ENCODE measurements at places on chromosomes 1 and 21.
A peak's percentile ranks its signal among the peaks of the same experiment; 100 is the strongest.

- DNase-seq = peak; percentile 86
Observed at GRCh38 chr1:1040004-1040991, 20.4 kb downstream of the AGRN start.

GRCh38 chr1:192807211-192808162, 1.4 kb upstream of the RGS2 start:
- peak; percentile 42 for DNase-seq

DNA sequence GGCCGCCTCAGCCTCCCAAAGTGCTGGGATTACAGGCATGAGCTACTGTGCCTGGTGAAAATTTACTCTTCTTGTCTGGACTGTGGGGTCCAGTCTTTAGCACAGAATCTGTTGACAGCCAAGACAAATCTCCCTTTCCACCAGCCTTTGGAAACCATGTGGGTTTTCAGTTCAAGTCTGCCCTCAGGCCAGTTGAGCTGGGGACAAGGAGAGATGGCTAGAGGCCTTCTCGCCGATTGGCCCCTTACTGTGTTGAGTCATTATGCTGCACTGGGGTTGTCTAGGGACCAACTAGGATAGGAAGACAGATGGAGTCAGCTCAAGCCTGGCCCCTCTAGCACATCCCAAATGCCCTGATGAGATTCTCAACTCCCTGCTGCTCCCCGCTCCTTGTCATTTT, 8.6 kb upstream of the NKAIN1 start:
- DNase-seq = no peak

- peak; percentile 89 for DNase-seq
Observed at GRCh38 chr1:219085082-219085481, 88.6 kb upstream of the LYPLAL1 start.

DNA sequence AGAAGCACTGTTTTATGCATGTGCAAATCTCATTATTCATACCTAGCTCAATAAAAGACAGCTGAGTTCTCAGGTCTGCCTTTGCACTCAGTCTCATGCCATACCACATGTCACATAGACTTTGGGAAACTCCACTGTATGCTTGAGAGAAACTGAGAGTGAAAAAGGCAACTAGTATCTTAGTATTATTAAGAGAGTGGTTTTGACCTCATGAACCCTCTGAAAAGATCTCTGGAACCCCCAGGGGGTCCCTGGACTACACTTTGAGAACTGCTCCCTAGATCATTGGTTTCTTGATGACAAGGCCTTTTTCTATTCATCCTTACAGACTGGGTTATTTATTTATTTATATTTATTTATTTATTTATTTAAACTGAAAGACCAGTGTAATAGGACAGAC, 3.7 kb upstream of the RHEX start:
- no peak for DNase-seq

GRCh38 chr1:111141245-111142220, 1.5 kb downstream of the CEPT1 start:
- DNase-seq = no peak

GRCh38 chr1:116407033-116407432, 34.0 kb downstream of the ATP1A1 start:
- no peak for DNase-seq

- peak; percentile 25 for DNase-seq
Observed at GRCh38 chr1:209607102-209607794, 23.7 kb downstream of the CAMK1G start.

DNA sequence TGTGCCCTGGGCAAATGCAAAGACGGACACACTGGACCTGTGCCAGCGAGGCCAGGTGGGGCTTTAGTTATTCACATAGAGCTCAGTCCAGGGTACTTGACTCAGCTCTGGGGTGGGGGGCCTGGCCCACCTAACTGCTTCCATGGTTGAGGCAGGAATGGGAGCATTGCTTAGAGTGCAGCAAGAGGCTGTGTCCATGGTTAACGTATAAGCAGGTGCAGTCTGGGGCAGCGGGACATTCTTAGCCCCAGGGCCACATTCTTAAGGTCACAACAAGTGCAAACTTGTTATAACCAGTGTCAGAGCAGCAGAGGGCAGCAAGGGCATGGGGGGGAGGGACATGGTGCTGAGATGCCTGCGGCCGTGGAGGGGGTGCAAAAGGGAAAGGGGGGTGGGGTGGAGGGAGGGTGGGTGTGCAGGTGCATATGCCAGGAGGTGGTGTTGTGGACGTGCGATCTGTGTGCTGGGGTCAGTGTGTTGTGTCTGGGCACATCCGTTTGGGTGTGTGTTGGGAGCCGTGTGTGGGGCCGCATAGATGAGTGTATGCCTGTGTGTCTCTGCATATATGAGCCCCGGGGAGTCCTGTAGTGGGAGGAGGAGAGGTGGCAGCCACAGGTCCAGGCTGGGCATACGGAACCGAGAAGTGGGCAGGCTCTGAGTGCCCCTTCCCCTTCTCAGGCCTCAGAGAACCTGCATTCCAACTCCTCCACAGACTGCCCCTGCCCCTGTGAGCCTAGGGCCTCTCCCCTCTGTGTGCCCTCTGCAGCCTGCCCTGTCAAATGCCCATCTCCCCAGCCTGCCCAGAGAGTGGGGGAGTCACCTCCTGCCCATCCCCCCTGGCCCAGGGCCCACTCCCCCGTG, 8.4 kb downstream of the KCNJ10 start:
- no peak for DNase-seq

GRCh38 chr1:62175568-62176179, 19.0 kb upstream of the L1TD1 start:
- DNase-seq = peak; percentile 39

DNA sequence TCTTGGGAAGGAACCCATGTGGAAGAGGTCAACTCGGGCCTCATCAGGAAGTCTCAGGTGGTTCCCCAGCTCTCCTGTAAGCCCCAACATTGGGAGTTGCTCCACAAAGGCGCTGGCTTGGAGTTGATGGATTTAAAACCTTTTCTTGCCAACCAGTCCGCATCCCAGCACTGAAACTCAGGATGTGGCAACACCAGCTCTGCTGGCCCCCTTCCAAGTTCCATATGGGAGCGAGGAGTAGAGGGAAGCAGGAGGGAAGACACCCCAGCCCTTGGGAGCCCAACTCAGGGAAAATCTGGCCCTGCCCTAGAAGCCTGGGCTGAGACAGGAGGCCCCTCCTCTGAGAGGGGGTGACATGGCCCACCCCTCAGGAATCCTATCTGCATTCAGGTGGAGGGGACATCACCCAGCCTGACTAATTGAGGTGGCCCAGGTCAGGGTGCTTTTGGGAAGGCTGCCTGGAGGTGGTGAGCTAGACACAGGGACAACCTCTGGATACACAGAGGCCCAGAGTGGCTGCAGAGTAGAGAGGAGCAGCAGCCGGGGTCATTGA, 33.1 kb upstream of the DMBX1 start:
- peak; percentile 21 for DNase-seq

DNA sequence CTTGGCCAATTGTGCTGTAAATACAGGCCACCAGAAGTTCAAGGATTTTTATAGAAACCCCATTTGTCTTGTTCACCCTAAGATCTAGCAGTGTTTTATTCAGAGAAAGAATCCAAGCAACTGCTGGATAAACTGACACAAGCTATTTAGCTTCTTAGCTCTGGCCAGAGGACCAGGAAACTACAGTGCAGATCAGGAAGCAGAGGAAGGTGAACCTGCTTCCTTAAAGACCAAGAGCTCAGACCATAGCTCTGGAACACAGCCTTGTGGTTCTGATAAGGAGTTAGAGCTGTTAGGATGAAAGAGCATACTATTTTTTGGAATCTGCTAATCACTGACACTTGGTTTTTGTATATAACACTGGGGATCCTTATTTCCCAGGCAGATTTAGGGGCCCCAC, 5.2 kb upstream of the CCDC17 start:
- no peak for DNase-seq

GRCh38 chr1:228903434-228904071, 168.3 kb downstream of the RHOU start:
- DNase-seq = no peak

- no peak for DNase-seq
Observed at GRCh38 chr21:37645848-37646247, 270.4 kb downstream of the KCNJ6 start.

DNA sequence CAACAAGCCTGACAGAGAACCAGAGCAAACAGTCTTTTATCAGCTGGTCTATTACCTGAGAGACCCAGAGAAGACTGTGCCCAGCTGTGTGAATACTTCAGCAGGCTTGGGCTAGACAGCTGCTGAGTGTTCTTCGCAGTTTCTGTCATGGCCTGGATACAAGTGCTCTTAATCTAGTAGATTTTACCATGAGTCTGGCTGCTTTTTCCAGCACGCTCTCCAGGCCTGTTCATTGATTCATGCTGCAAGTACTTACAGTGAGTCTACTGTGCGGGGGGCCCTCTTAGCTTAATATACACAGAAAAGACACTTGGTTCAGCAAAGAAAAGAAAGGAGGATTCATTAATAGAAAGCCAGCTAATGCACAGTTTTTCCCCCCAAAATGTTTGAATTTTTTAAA, 48.5 kb downstream of the RGS7 start:
- DNase-seq = no peak

- DNase-seq = peak; percentile 31
Observed at GRCh38 chr1:66399888-66400529, 133.9 kb upstream of the SGIP1 start.

- DNase-seq = no peak
Observed at GRCh38 chr1:174696026-174696821, 248.5 kb downstream of the GPR52 start.

- no peak for DNase-seq
Observed at GRCh38 chr1:86396498-86396890, 371 bp upstream of the ODF2L start.

GRCh38 chr1:212666116-212666775, 33.4 kb downstream of the BATF3 start:
- DNase-seq = no peak

DNA sequence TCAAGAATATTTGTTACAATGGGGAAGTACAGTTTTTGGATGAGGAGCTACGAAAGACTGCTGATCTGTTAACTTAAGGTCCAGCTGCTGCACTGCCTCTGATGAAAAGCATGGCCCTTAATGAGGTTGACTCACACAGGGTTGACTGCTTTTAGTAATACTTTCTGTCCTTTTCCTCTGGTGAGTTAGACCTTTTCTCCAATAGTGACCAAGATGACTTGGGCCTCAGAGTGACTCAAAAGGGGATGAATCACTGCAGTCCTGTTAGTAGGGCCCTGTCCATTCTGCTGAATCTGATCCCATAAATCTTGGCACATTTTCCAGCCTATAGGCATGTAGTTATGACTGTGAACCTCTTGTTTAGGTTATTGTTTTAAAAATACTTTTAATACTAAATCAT, 2.7 kb downstream of the DISP1 start:
- DNase-seq = peak; percentile 83

DNA sequence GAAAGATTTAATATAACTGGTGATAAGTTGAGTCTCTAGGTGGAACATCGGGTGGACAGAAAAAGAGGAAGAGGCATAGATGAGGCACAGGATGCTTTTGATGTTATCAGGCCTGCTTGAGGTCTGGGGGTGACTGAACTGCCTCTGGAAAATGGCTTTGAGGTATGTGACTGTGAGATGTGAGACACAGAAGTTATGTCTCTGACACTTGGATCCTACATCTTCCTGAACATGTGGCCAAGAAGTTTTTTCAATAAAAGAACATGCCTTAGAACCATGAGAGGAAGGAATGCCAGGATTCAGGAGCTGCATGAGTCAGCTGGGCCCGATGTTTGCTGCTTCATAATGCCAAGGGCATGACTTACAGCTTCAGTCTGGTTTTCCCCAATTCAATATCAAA, 11.5 kb upstream of the AIM2 start:
- peak; percentile 91 for DNase-seq
